ENCODE measurements at places on chromosomes 4 and X.

DNA sequence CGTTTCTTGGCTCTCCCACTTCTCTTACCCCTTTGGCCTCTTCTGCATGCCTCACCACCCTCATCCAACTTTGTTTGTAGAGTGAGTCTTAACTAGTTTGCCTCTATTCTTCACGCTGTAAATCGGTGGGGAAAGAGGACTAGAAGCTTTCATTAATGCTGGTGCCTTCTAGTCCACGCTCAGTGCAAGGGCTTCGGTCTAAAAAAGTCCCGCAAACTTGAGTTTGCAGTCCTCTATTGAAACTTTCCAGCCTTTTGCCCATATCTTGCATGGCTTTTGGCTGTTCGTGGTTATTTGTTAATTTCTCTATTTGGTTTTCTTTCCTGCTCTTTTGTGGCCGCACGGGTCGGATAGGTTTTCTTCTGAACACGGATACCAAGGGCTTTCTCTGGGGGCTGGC lies 868 bp downstream of the DACH2 start:
- no peak for DNase-seq

- no peak for DNase-seq
Measured at GRCh38 chr4:71275570-71275969, 63.2 kb upstream of the SLC4A4 start.

DNA sequence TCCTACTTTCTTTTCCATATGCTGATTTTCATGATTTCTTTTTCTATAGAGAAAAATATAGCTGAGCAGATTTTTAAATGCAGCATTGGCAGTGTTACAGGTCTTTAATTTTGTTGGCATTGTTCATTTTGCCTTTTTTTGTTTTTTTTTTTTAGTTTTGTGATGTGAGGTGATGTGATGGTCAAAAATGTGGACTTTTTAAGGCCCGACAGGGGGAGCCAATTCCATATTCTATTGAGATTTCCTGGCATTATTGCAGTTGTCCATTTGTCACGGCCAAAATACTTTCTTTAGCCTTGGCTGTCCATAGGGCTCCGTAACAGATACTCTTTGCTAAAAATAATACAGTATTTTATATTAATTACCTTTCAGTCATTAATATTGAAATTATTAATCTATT lies 47.8 kb downstream of the SLIT2 start:
- no peak for DNase-seq

DNA sequence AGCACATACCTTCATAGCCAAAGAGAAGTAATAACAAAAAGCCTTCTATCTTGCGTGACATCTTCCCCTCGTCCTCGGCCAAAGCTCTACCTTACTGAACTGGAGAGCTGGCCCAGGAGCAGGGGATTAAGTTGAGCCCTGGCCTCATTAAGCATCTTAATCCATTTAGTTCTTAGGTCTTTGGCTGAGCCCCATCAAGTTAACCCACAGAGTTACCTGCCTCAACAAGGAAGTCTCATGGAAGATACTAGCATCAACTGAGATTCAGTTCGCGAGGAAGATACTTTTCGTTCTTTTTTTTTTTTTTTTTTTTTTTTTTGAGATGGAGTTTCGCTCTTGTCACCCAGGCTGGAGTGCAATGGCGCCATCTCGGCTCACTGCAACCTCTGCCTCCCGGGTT lies at the start of gene RS1:
Gene RS1, minus strand, starts transcription at position 101 of the 400 bp plus-strand sequence. Its CDS starts 40 bp downstream, at position 61.
- DNase-seq: no peak

GRCh38 chr4:151743128-151743854 lies 17.5 kb downstream of the GATB start:
- no peak for DNase-seq

DNA sequence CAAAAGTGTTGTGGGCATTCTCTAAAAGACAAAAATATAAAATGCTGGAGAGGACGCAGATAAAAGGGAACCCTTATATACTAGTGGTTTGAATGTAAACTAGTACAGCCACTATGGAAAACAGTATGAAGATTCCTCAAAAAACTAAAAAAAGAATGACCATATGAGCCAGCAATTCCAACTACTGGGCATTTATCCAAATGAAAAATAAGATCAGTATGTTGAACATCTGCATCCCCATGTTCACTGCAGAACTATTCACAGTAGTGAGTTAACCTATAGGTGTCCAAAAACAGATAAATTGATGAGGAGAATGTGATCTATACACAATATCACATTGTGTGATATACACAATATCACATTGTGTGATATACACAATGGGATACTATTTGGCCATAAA lies 1615.3 kb downstream of the PCDH18 start:
- no peak for DNase-seq

GRCh38 chrX:119738742-119739141 lies 19.6 kb upstream of the SOWAHD start:
- no peak for DNase-seq

GRCh38 chrX:118562582-118563164 lies 67.1 kb downstream of the DOCK11 start:
- DNase-seq: no peak

DNA sequence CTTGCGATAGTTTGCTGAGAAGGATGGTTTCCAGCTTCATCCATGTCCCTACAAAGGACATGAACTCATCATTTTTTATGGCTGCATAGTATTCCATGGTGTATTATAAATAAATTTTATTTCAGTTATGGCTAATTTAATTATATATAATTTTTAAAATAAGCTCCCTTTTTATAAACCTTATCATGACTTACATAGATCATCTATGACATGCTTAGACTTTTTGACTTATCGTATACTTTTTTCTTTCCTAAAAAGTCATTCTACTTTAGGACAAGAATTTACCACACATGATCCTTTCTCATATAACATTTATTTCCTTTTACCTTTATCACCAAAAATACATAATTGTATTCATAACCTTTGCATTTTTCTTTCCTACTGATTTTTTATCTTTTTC lies 376.5 kb downstream of the CCSER1 start:
- no peak for DNase-seq

DNA sequence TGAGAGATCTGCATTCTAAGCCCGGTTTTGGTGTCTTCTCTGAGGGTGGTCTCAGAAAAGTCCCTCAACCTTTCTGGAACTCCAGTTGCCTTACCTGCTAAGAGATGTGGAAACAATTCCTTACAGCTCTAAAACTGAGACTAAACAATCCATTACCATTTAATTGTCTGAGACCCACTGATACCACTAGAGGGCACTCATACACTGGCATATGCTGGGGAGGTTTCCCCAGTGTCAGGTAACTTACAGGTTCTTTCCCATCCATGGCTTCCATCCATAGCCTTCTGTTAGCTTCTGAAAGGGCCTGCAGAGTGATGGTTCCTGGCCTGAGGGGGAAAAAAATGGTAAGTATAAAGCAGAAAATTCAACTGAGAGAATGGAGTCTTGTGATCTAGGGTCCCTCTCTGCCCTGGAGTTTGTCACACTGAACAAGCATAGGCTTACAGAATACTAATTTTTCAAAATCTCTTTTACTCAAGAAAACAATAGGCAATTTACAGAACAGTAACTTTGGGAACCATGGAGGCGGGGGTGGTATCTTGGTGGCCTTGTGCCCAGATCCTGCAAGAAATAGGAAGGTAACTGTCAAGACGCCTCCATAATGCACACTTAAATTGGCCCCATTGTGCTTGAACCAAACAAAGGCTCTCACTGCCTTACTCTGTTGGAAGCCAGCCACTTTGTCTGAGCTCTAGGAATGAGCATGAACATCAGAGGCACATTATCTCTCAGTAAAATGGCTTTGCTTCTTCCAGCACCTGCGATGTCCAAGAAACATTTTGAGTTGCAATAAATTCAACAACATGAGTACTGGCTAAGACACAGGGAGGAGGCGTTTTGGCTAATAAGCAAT lies 236.1 kb downstream of the OPHN1 start:
- DNase-seq: peak; percentile 29

GRCh38 chr4:71360844-71361243 lies 22.0 kb downstream of the SLC4A4 start:
- DNase-seq: no peak

DNA sequence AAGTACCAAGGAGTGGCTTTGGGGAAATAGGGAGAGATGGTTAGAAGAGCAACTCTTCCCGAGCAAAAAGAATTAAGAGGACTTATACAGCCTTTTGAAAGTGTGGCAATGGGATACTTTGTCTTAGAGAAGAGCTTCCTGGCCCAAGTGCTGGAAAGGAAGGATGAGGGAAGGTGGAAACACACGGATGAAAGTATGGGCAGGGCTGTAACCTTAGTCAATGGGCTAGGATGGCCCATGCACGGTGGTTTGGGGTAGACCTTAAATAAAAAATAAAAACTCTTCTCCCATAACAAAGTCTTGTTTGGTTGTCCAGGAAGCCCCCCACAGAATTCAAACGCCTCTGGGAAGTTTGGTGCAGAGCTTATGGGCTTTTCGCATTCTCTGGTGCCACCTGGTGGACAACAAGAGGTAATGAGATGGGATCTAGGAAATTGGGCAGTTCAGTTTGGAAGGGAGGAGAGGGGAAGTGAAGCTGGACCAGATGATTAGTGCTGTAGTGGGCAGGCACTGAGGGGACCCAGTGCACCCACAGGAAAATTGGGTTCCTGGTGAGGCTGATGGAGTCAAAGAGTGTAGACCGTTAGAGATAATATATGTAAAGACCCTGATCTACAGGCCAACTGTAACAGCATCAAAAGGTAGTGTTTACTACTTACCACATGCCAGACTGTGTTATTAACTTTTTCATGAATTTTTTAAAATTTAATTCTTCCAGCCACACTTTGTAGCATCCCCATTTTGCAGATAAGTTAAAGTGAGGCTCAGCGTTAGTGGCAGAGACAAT lies 13.8 kb upstream of the ENOX2 start:
- peak; percentile 9 for DNase-seq

- no peak for DNase-seq
Measured at GRCh38 chr4:71406459-71406963, 67.7 kb downstream of the SLC4A4 start.

DNA sequence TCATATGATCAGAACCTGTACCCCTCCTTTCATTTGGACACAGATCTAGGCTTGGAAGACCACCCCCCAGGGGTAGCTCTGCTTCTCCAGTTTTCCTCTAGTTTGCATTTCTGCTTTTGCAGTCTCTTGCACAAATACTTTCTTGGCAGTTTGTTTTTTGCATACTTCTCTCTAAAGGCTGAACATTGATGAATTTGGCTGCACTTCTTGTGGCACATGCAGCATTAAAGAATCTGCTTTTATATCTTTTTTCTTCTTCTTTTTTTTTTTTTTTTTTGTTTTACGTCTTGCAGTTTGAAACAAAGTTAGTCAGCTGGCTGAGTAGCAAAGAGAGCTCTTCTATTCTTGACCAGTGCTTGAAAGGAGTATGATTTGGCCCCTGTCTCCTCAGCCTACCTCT lies 273.0 kb downstream of the GLUD2 start:
- DNase-seq: no peak

DNA sequence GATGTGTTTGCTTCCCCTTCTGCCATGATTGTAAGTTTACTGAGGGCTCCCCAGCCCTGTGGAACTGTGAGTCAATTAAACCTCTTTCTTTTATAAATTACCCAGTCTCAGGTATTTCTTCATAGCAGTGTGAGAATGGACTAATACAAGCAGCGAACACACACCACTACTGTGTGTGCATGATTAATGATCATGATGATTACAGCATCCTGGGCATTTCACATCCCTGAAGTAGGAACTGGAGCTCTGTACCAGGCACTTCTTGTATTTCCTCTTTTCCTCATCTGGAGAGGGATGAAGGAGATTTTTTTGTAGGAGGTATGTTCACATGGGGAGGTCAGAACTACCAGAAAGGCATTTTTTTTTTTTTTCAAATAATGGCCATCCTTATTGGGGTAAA lies 60.8 kb downstream of the PPM1K start:
- no peak for DNase-seq

- DNase-seq: no peak
Measured at GRCh38 chr4:25110527-25111329, 49.5 kb downstream of the SEPSECS start.

GRCh38 chr4:78414116-78414515 lies 137.5 kb upstream of the ANXA3 start:
- DNase-seq: no peak

- peak; percentile 69 for DNase-seq
Measured at GRCh38 chrX:53481816-53482465, 47.8 kb upstream of the HSD17B10 start.

DNA sequence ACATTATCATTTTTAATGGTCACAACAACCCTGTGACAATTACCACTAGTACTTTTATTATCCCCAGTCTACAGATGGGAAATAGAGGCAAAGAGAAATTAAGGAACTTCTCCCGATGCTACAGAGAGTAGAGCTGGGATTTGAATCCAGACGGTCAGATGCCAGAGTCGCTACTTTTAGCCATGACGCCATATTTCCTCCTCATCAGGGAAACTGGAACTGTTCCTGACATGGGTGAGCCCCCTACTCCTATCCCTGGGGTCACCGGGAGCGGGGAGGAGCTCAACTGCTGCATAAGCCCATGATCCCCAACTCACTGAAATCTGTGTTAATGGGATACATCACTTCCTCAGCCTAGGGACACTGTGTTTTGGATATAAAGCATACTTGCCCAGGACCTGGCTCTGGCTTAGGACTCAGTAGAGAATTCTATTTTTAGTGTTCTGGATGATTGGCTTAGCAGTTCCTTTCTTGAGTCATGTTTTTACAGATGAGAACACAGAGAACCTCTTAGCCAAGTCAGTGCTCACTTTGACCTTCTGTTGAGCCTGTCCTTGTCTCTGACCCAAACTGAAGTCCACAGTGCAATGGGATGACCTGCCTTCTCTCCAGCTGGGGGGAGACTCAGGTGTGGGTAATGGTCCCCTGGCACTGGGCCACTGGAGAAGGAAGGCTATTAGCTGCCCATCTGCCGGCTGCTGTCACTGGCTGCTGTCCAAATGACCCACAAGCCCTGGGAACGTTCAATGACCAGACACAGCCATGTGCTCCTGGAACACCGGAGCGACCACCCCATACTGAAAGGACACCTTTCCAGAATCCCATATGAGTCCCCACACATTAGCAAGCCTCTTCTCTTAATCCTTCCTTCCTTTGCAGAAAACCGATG lies 90.8 kb upstream of the SHISA3 start:
- DNase-seq: no peak

- DNase-seq: no peak
Measured at GRCh38 chr4:152771741-152772533, 7.6 kb downstream of the TIGD4 start.

GRCh38 chr4:106414366-106414765 lies 45.8 kb upstream of the GIMD1 start:
- no peak for DNase-seq

DNA sequence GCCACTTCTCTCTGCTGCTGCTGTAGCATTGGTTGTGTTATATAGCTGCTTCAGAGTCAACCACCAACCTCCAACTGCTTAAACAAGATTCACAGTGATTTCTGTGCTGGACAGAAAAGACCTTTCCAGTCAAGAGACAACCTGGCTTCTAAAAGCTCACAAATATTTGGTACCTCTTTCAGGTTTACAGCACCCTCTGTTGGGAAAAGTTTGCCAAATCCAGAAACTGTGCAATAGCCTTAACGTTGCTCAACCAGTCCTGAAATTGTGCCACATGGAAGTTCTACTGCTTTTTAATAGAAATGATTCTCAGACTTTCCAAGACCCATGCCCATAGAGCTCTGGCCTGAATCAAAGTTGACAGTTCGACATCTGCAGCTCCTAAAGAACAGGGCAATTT lies 842.1 kb upstream of the HTR2C start:
- no peak for DNase-seq
